Osteoblast (primary cell): ENCODE measurements at places on chromosomes 7 and 10.
A peak's percentile ranks its signal among the peaks of the same experiment; 100 is the strongest.

GRCh38 chr10:124174673-124175645, 81.6 kb upstream of the CHST15 start:
- DNase-seq: peak; percentile 64

DNA sequence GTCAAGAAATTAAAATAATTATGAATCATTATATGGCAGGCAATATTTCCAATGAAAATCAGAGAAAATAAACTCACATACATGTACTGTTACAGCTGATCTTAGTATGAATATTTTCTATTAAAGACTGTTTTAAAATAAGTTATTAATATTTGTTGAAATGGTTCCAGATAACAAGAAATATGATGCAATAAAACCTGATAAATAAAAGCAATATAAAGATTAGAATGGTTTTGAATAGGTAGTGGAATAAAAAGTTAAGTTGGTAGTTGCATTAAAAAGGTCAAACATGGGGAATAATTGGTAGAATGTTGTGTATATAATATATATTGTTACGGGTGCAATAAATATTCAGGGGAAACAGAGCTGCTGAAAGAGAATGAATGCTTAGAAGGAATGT, 52.5 kb downstream of the MEST start:
- DNase-seq: no peak

GRCh38 chr10:127197154-127197432, 702 bp upstream of the INSYN2A start:
- no peak for DNase-seq

DNA sequence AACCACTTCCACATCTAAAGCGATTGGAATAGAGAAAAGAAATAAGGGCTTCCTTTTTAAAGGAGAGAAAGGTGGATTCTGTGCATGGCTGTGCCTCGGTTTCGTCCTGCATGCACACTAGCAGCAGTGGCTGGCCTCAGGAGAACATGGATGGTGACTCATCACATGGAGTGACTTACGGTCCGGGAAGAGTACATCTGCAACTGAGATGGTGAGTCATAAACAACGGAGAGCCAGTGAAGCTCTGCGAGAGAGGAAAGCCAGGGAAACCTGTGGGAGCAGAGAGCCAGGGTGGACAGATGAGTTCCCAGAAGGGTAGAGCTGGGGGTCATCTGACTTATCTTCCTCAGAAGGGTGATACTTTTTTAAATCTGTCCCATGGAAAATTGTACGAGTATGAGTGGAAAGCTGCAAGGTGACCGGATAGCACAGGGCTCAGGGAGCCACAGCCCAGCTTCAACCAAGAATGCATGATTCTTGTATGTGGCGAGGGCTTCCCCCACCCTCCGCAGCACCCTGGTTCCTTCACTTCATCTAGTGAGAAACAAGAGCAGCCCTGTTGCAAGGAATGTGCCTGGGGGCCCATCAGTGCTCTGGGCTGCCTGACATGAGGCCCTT, 259.1 kb downstream of the KLF6 start:
- peak; percentile 94 for DNase-seq

DNA sequence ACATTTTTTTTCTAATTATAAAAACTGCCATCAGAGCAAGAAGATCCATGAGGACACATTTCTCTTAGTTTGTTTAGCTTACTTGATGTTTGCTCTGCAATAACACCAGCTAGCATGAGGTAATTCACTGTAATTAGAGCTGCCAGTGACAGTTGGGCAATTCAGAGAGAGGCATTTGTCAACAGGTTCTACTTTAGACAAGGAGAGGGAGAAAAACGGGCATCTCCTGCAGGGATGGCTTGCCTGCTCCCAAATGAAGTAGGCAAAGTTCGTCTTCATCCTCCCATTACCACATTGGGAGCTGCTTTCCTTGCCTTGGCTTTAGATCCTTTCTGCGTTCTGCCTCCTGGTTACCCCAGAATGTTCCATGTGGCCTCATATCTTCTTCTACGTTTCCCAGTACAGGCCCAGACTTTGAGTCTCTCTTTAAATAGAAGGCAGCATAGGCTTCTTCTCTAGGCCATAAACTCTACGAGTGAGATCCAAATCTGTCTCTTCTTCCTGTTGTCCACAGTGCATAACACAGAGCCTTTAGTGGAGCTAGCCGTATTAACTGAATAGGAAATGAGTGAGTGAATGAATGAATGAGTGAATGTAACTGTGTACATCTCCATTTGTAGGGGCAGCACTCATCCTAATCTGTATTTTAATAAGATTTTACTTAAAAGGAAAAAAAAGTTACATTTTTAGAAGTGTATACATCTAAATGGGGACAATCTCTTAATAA, 21.2 kb downstream of the ASB15 start:
- DNase-seq: no peak

DNA sequence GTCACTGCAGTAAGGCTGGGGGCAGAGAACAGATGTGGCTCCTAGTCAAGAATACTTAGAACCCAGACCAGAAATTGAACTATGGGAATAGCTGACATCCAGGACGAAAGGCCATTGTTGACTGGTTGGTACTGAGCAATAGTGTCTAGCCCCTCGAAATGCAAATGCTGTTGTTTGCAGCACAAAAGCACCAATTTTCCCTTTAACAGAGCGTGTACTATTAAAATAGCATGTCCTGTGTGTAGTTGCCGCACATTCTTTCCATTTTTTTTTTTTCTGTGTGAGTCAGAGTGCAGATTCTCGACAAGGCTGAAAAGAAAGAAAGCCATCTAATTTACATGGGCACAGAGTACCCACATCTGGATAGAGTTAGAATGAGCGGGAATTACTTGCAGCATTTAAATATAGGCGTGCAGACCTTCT, 302.4 kb downstream of the PTEN start:
- DNase-seq: peak; percentile 45

- peak; percentile 53 for DNase-seq
These were observed 1.5 kb downstream of the HOXA4 start for GRCh38 chr7:27128776-27129728.

- DNase-seq: no peak
These were observed 71.2 kb downstream of the SHH start for GRCh38 chr7:155741082-155741481.

DNA sequence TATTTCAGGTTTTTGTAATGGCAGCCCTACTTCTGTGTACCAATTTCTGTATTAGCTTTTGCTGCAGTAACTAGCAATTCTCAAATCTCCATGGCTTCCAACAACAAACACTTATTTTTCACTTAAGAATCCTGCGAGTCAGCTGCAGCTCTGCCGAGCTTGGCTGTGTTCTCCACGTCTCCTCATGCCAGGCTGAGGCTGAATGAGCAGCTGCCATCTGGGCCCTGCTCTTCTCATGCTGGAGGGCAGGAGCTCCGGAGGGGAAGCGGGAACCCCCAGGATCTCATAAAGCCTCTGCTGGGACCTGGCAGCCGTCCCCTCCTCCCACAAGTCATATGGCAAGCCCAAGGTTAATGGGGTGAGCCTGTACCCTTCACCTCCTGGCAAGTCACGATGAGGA, 591.1 kb downstream of the SDK1 start:
- DNase-seq: no peak

DNA sequence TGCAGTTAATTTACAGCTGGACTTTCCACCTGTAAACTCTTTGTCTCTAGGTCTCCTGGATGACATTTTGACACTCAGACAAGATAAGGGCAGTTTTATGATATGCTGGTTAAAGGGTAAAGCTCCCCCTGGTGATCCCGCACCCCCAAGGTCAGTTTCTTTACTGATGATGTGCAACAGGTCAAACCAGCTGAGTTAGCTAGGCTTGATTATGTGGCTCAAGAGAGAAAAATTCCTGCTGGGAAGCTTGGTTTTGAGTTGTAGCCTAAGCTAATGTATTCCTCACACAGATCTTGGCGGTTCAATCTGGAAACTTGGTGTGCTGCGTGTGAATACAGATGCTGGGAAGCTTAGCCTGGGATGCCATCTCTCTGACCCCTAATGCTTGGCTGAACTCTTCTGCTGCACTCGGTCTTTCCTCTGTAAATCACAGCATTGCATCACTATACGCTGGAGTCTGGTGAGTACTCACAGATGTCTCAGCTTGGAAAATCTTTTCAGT, 11.4 kb upstream of the AKR1D1 start:
- DNase-seq: no peak

- no peak for DNase-seq
These were observed 18.4 kb upstream of the AKR1C1 start for GRCh38 chr10:4944841-4945240.

- DNase-seq: peak; percentile 45
These were observed 3.4 kb upstream of the GAL3ST4 start for GRCh38 chr7:100171840-100172239.

DNA sequence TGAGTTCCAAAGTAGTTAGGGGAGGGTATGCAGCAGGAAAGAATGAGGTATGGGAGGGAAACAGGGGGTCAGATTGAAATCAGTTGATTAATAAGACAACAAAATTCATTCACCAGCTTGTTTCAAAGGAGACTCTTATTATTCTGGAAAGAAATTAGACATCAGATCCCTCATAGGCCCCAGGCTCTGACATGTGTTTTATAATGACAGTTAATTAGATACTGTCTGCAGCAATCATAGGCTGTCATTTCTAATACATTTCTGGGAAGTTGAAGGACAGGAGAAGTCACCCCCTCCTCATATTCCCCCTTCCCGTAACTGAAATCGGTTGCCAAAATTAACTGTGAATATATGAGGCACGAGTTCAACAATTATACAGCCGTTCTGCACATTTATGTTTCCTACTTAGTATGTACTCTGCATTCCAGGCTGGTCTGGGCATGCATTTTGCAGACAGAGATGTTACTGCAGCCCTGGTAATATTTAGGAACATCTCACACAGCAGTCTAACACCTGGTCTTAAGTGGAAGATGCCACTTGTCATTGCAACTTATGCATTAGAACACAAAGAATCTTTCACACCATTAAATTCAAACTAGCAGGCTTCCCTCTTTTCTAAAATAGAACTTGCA, 355.2 kb upstream of the LRGUK start:
- DNase-seq: no peak

- DNase-seq: no peak
These were observed 230.7 kb downstream of the KCNMA1 start for GRCh38 chr10:77406764-77407430.

DNA sequence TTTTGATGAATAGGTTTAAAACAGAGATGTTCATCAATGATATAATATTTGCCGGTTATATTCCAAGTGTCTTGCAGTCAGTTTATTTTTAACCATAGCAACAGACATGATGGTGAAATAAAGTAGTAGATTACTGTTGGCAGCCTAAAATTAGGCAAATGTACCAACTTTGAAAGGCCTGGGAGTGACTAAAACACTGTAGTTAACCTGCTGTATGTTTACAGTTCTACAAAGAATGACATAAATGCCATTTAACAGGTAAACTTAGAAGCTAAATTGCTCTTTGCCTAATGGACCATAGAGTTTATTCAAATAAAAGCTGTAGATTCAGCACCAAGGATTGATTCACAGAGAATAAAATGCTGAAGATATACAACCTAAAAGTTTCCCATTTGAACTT, 64.1 kb downstream of the PHTF2 start:
- no peak for DNase-seq

- no peak for DNase-seq
These were observed 20.4 kb downstream of the GNG11 start for GRCh38 chr7:93941945-93942344.

- DNase-seq: peak; percentile 19
These were observed 17.9 kb downstream of the ZC3HAV1 start for GRCh38 chr7:139091677-139091996.

- peak; percentile 54 for DNase-seq
These were observed 23.4 kb downstream of the EBF3 start for GRCh38 chr10:129940617-129941198.

DNA sequence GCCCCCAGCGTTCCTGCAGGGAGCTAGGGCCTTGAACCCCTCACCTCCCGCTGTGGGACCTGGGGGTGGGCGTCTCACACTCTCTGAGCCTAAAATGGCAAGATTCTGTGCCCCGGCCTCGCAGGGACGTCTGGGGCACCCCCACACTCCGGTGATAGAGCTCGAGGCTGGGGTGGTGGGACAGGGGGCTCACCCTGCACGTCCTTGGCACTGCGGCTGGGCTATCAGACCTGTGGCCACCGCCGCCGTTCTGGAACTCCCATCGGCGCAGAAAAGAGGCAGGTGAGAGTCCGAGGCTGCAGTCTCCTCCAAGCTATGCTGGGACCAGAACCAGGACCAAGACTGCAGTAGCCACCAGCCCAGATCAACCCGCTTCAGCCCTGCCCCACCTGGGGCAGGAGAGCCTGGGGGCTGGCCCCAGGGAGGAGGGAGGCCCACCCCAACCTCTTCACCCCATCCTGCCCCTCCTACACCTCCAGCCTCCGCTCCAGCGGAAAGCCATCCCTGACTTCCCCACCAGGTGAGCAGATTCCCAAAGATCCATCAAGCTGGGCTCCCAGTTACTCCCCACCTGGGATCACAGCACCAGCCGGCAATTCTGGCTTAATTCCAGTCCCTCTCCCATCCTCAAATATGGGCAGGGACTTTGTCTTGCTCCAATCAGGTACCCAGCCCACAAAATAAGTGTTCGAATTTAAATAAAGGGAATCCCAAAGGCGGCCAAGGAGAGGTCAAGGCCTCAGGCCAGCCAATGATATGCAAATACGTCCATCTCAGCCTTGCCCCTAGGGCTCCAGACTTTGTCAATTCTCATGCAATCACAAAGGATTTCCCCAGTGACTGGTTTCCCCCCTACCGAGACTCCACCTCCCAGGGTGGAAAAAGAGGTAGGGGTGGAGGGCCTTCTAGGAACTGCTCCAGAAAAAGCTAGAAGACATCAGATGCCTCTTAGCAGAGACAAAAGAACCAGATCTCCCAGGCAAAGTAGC, 16.4 kb downstream of the TNRC18 start:
- peak; percentile 45 for DNase-seq

GRCh38 chr10:8803992-8804391, 749.5 kb downstream of the GATA3 start:
- no peak for DNase-seq

DNA sequence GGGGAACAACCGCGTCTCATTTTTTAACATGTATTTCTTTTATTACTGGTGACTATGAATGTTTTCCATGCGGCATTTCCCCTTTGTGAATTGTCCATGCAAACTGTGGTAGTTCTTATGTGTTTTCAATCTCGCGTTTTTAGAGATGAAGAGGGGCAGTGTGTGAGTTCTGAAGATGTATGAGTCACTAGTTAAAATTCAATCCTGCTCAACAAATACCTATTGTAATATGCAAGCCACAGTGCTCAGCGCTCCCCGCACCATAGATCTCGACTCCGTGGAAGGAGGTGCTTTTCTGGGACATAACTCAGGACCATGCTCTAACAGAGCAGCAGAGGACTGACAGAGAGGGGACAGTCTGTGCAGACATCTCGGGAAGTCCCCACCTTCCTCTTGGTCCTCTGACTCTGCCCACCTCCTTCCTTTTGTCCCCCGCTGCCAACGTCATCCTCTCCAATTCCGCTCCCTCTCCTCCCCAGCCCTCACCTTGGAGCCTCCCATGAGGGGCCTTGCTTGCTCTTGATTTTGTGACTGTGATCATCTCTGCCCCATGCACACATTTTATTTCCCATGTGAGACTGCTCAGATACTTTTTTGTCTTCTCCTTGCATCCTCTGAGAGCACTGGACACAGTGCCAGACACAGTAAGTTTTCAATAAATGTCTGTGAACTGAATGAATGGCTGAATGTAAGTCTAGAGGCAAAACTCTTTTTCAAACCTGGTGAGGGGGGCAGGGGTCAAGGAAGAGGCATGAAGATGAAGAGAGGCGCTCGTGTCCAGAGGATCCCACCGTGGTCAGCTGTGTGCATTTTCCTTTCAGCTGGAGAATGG, 42.7 kb upstream of the PLEKHA1 start:
- DNase-seq: no peak

- DNase-seq: no peak
These were observed 127.7 kb downstream of the NRBF2 start for GRCh38 chr10:63260860-63261251.
